ENCODE measurements at places on chromosomes 13 and 19. TPM values are rescaled to one million over a fixed set of nuclear protein-coding genes. Genes with fewer than 3 reads are reported as not detected.

The RDH8 gene
- not detected for total RNA-seq

The ZNF112 gene
- 9.6 TPM for total RNA-seq

The ENOX1 gene
- total RNA-seq = 1.6 TPM

The PEAK3 gene
- total RNA-seq = not detected

The AXL gene
- total RNA-seq = 387 TPM

The CEACAM4 gene
- not detected for total RNA-seq

The ZNF729 gene
- not detected for total RNA-seq

The ETV2 gene
- 0.44 TPM for total RNA-seq

The CADM4 gene
- total RNA-seq = 3.8 TPM

The RGS9BP gene
- 0.83 TPM for total RNA-seq

The CLEC17A gene
- under 0.01 TPM for total RNA-seq
